ENCODE measurements at places on chromosomes 12 and 14.

DNA sequence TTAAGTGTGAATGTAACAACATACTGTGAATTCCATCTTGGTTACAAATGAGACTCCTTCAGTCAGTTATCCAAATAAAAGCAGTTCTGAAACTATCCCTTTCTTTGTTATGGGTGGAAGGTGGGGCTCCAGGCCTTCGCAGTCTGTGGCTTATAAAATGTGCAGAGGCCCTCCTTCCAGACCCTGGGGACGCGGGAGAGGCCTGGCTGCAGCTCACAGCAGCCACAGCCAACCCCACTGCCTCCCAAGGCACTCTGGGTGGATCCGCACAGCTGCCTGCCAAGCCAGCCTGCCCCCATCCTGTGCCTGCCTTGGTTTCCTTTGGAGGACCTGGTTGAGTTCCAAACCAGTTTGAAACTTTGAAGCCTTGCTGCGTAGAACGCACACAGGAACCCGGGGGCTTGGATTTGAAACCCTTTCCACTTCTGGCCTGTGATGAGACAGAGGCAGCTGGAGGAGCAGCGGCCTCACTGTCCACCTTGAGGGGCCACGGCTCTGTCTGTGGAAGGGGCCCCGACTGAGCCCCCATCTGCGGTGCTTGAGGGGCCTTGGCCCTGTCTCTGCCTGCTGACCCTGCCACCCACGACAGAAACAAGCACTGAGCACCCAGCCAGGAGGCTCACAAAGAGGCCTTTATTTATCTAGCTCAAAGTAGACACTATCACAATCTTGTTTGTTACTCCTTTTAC, 30.4 kb downstream of the CCNK start:
- no peak for DNase-seq

- DNase-seq, result no peak
Measured at GRCh38 chr12:105240228-105240627, 4.3 kb upstream of the APPL2 start.

GRCh38 chr12:104154806-104155205, 16.8 kb upstream of the NFYB start:
- DNase-seq, result no peak

DNA sequence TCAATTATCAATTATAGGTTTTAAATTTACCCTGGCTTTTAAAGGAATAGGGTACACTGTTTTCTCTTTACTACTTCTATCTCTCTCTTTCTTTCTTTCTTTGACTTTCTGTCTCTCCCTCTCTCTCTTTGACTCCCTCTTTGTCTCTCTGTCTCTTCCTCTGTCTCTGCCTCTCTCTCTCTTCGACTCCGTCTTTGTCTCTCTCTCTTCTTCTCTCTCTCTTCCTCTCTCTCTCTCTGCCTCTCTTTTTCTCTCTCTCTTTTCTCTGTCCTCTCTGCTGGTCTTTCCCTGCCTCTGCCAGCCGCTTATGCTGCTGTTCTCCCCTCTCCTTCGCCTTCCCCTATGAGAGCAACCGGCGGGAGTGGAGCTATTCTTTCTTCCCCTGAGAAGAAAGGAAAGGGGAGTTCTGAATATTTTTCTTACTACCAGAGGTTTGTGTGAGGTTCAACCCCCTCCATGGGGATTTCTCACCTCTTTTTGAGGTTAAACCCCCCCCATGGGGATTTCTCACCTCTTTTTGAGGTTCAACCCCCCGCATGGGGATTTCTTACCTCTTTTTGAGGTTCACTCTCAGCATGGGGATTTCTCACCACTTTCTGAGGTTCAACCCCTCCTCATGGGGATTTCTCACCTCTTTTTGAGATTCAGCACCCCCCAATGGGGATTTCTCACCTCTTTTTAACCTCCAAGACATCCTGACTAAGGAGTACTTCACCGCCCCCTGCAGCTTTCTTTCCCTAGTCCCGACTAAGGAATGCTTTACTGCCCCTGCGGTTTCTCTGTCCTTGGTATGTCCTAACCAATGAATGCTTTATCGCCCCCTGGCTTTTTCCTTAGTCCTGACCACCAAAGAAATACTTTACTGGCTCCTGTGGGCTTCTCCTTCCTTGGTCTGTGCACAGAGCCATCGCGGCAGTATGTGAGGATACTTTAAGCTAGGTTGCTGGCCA, 27.4 kb upstream of the DDHD1 start:
- peak; percentile 2 for DNase-seq

- DNase-seq, result no peak
Measured at GRCh38 chr12:82810568-82810967, 123.9 kb downstream of the TMTC2 start.

DNA sequence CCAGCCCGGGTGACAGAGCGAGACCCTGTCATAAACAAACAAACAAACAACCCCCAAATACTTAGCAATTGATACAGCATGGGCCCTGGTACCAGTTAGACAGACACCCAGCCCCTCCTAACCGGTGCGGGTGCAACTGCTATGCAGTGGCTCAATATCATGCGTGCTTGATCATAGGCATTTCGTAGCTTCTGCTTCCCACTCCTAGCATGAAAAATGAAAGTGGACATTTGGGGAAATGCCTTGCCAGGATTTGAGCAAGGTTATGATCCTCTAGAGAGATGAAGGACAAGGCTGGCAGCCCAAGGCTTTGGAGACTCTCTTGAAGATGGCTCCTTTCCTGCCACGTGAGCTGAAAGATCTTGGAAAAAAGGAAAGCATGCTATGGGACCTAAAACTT, 13.7 kb downstream of the FGF6 start:
- no peak for DNase-seq

DNA sequence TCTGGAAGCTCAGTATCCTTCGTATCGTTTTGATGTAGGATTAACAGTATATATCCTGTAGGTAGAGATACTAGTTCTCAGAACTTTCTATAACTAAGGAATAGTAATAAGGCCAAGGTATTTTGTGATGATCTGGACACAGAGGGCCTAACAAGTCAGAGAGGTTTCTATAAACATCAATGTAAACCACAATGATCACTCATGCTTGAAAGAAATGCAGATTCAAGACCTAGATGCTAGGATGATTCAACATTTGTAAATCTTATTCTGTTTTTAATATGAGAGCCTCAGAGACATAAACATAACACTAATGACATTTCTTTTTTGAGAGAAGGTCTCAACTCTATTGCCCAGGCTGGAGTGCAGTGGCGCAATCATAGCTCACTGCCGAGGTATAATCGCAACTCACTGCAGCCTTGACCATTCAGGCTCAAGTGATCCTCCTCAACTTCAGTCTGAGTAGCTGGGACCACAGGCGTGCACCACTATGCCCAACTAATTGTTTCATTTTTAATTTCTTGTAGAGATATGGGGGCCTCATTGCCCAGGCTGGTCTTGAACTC, 16.2 kb downstream of the SUPT16H start:
- no peak for DNase-seq

DNA sequence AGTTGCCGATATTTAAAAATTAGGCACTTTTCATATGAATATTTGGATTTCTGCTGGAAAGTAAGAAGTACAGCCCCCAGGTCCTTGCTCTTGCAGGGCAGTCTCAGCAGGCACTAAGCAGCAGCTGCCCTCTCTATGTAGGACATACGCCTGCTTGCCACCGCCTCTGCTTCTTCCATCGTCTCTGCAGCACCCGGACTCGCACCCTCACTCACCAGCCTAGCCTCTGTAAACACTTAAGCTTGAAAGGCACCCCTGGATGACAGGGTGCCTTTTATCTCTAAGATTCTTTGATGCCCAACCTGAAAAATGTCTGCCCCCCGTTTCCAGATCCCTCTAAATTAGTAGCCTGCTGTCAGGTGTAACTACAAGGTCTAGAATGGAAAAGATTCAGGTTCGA, 19.0 kb downstream of the OTUB2 start:
- no peak for DNase-seq

DNA sequence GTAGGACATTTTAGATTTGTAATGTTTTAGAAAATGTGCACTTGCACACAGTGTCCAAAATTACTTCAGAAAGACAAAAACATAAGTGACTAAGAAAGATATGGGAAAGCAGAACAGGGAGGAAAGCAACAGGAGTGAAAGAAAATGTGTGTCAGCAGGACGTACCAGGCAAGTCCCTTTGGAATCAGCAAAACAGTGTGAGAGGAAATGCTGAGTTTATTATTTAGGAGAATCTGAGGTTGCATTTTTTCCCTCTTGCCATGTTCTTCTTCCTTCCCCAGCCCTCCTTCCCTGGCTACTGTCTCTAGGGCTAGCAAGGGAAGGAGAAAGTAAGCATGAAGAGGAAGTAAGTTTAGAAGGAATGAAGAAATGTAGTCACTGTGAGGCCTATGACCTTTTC, 67.7 kb upstream of the CD163 start:
- no peak for DNase-seq

DNA sequence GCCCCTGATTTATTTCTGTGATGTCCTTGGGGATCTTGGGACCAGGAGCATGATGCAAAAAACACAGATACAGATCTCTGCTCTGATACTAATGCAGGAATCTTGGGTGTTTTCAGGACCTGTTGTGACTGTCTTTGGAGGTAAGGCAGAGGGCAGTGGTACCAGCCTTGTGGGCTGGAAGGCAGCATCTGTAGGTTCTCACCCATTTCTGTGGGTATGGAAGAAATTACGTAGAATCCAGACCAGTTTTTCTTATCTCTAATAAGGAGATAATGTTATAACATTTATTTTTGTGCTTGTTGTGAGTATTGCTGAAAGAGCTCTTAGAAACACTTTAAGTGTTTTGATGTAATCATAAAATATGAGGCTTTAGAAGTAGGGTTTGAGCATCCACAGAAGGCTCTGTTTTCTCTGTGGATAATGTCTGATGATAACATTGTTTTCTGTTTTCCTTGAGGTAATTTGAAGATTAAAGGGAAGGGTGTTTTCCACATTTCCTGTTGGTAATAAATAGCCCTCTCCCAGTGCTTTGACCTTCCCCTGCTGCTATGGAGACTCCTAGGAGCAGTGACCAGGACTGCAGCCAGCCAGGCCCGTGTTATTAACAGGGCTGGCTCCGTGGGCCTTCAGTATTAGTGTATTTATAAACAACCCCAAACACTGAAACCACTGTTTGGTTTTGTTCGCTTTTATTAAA, 9.4 kb upstream of the DCP1B start:
- peak; percentile 51 for DNase-seq

GRCh38 chr14:99604766-99605298, 825 bp upstream of the CCDC85C start:
- peak; percentile 39 for DNase-seq

GRCh38 chr14:39956372-39956771, 524.1 kb upstream of the FBXO33 start:
- no peak for DNase-seq

DNA sequence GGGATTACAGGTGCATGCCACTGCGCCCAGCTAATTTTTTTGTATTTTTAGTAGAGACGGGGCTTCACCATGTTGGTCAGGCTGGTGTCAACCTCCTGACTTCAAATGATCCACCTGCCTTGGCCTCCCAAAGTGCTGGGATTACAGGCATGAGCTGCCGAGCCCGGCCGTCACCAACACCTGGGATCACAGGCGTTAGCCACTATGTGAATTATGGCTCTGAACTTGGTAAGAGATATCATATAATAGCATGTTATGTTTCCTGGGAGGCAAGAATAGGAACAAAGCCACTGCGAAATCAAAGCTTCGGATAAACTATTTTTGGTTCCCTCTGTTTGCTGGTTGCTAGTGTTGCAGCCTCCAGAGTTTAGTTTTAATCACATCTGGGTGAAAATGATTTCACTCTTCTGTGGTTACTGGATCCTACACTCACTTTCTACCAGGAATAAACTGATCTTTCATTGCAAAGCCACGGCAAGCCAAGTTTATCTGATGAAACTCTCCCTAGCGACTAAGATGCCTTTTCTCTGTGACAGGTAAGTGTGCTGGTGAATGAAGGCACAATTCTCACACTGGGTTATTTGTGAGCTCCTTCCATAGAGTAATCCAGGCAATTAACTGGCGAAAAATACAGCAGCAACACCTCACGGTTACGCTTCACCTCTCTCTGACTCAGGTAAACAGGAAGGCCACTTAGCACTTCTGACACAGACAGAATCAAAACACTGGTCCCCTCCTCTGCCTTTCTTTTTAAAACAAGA, 16.7 kb downstream of the SNRNP35 start:
- DNase-seq, result no peak

GRCh38 chr12:52229836-52230343, 3.2 kb upstream of the KRT7 start:
- peak; percentile 57 for DNase-seq

- no peak for DNase-seq
Measured at GRCh38 chr14:52328276-52328675, 14.2 kb downstream of the PTGER2 start.

DNA sequence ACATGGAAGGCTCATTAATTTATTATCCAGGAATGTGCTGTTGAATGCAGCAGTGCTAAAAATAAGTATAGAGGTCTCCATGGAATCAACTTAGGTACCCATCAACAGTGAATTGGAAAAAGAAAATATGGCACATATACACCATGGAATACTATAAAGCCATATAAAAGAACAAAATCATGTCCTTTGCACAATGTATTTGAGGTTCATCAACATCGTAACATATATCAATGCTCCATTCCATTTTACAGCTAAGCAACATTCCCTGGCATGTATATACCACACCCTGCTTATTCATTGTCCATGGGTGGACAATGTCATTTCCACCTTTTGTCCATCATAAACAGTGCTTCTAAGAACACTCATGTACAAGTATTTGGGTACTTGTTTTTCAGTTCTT, 147.8 kb upstream of the RASSF8 start:
- DNase-seq, result no peak

DNA sequence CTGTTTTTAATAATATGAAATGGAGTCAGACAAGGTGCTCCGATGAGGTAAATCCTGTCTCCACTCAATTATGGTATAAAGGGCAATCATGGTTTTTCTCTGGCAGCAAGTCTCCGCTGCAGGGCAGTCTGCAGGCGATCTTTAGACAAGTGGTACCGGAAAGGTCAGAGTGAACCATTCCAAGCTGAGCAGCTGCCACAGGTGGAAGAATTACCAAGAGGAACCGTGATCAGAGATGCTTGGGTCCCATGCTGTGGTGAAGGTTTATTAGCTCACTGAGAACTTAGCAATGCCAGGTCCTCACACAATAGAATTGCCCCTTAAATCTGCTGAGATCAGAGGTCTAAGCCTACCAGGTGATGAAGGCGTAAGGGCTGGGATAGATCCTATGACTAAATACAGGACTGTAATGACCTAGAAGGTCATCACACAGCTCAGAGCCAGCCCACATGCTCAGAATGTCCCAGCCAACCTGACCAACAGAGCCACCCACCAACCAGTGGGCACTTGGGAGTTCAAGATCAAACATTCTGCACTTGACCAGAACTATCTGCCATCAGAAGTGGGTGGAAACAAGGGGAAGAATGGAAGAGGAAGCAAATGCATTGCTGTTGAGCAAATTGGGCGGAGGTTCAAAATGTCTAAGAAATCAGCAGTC, 175.2 kb upstream of the BCL2L14 start:
- DNase-seq, result no peak

GRCh38 chr14:101972126-101972866, 7.9 kb downstream of the DYNC1H1 start:
- DNase-seq, result peak; percentile 95

GRCh38 chr12:94122591-94122990, 25.8 kb upstream of the PLXNC1 start:
- DNase-seq, result no peak

All from MG63 (cell line).